ENCODE measurements at places on chromosomes 2 and 18.

DNA sequence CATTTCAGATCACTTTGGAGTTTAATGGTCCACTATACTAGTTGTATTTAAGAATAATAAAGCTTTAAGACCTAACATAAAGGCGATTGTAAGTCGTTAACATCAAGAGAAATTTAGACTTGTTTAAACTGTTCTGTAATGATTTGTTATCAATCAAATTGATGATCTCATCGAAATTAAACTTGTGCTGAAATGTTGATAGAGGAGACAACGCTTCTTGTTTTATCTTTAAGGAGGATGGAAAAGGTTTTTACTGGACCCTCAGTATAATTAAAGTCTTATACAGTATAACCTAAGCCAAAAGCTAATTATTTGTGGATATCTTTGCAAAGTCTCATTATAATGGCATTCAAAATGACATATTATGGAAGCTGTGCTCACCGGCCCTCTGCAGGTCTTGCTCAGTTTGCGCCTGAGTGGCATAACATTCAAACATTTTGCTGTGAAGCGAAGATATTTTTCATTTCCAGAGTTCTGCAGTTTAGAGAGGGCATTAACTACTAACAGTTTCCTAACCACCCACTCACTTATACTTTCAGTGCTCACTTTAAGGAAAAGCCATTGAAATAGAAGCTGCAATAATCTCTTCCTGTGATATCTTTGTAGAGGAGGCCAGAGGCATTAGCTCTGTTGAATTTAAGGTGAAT is 1.4 kb upstream of the SERTAD2 start:
- no peak for DNase-seq

DNA sequence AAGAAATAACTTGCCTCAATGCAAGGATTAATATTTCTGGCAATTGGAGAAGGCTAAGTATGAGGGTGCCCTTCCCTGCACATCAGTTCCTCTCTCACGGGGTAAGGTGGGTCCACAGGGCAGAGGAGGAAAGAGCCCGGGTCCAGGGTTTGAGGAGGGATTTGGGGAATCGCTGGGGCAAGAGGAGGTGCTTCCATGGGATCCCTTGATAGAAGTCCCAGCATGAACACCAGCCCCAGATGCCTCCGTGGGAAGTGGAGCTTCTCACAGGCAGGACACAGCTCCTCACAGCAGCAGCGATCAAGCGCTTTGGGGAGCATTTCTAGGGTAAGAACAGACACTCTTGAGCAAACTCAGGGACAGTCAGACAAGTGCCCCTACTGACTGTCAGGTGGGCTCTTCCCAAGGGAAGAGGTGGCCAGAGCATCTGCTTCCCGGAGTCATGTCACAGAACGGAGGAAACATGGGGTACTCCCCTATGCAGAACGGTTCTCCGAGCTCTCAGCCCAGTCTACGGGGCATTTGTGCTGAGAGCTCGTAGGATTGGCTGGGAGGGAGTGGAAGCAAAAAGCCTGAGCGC is 218.9 kb upstream of the ARL4C start:
- no peak for DNase-seq

- peak; percentile 31 for DNase-seq
Measured at GRCh38 chr2:65429786-65430602, 2.4 kb downstream of the SPRED2 start.

DNA sequence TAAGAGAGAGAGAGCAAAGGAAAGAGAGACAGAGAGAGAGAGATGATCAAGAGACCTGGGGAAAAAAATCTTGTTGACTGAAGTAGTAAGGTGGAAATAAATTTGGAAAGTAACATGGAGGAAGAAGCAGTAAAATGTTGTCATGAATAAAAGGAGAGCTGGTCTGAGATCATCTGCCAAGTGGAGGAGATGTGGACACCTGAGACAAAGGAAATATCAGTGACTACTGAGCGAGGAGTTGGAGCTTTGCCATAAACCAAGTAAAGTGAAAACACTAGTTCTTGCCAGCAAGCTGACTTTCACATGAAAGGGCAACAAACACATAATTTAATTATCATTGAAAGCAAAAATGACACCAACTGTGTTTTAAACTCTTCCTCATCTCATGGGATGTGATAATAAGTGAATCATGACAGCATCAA is 49.0 kb upstream of the DSG1 start:
- DNase-seq = no peak

DNA sequence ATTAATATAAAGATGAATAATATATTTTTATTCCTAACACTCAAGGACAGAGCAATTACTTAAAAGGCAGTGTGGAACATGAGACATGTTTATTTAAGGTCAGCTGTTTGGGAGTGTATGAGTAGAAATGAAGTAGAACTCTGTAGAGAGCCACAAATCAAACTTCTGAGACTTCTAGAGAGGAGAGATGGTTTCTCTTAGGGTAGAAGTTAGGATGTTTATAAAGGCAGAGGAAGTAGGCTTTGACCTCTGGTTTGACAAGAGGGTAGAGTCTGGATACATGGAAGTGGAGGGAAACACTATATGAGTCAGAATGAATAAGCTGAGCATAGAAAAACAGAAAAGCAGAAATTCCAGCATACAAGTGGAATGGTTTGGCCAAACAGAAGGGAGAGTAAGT is 262.1 kb upstream of the KLHL14 start:
- DNase-seq = no peak

DNA sequence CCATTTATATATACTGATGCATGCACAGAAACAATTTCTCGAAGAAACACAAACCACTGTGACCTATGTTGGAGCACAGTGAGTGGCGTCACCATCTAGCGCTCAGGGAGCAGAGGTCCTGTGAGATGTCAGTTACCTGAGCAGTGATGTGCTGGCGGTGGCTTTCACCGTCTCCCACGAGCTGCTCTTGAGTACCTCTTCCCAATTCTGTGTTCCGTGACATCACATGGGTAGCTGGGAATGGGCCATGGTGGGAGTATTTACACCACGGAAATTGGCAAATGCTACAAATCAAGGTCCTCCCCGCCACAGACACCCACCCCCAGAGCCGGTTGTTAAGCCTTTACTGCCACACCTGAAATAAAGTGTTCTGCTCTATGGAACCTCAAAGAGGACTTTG is 24.4 kb downstream of the GBX2 start:
- DNase-seq = no peak

DNA sequence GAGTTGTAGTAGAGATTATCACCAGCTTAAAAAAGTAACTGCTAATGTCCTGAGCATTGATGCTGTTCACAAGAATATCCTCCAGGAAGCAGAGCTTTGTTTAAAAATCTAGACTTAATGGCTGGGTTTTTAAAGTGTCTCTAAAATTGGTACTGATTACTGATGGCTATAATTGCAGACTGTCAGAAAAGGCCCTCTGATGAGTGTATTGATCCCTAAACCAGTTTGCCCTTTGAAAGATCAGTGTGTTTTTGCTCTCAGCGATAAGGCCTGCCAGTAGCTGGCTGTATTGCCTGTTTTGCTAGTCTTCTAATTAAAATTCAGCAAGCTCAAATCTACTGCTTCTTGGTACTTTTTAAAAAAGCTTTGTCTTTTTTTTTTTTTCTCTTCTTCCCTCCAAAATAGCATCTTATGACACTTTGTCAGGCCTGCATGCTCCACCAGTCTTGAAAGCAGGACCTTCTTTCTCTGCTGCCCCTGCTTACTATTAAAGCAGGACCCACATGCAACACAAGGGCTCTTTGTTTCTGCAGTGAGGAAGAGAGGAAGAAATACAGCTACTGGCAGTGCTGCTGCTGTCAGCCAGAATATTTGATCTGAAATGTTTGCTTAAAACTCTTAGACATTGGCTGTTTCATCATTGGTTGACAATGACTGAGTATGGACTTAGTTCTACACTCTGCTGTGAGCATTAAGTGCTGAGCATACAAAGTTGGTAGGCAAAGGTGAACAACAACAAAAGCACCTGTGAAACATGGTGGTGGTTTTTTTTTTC is 1.8 kb downstream of the SEC11C start:
- DNase-seq = no peak

DNA sequence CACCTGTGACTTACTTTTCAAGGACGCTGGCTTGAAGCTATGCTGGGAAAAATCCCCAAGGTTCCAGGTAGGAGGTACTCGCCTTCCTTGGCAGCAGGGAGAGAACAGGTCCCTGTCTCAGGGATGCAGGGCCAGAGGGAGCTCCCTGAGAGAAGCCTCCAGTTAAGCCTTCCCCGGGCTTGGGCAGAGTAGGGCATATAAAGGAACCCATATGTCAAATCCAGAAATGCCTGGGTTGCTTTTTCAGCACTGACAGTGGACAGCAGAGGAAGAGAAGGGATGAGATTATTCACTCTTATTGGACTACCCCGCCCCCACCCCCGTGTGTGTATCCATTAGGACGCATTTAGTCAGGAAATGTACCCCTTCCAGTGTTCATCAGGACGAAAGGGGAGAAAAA is 89.3 kb upstream of the TEX51 start:
- DNase-seq = no peak

- DNase-seq = no peak
Measured at GRCh38 chr2:177783091-177783490, 289.5 kb downstream of the PDE11A start.

- no peak for DNase-seq
Measured at GRCh38 chr2:57408587-57408986, 638.0 kb upstream of the VRK2 start.

- no peak for DNase-seq
Measured at GRCh38 chr2:62768615-62769014, 63.1 kb downstream of the EHBP1 start.

DNA sequence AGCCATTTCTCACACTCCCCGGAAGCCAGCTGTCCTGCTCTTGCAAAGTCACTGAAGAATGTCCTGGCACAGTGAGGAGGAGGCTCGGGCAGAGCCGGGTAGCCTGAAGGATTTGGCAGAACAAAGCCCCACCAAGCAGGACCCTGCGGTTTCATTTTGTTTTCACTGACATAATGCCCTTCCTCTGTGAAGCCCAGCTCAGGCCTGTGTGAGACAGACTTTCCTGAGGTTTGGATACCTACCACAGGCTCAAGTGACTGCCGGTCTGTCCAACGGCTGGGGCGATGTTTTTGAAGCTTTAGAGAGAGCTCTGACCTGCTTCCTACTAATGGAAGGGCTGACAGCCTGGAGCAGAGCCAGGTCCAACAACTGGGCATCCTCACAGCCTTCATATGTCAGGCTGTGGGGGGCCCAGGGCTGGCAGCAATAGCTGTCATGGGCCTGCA is 99.8 kb upstream of the FZD7 start:
- no peak for DNase-seq

GRCh38 chr2:143690235-143690634 is 561.0 kb downstream of the ARHGAP15 start:
- no peak for DNase-seq

DNA sequence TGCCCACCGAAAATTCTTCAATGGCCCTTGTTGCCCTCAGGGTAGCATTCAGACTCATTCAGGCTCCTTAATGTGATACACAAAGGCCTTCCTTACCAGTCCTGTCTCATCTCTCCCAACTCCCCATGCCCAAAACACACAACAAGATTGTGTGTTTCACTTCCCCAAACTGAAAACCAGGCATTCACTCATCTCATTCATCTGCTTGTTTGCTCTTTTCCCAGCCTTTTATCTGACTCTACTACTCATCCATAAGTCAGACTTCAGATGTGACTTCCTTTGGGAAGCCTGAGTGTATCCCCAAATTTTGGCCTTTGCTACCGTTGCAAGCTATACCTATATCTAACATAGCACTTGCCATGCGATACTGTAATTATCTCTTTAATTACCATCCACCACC is 9.7 kb upstream of the SLC39A10 start:
- no peak for DNase-seq

- no peak for DNase-seq
Measured at GRCh38 chr2:11248-11941, 34.9 kb downstream of the FAM110C start.

GRCh38 chr2:33042265-33042664 is 95.5 kb downstream of the LTBP1 start:
- DNase-seq = no peak

DNA sequence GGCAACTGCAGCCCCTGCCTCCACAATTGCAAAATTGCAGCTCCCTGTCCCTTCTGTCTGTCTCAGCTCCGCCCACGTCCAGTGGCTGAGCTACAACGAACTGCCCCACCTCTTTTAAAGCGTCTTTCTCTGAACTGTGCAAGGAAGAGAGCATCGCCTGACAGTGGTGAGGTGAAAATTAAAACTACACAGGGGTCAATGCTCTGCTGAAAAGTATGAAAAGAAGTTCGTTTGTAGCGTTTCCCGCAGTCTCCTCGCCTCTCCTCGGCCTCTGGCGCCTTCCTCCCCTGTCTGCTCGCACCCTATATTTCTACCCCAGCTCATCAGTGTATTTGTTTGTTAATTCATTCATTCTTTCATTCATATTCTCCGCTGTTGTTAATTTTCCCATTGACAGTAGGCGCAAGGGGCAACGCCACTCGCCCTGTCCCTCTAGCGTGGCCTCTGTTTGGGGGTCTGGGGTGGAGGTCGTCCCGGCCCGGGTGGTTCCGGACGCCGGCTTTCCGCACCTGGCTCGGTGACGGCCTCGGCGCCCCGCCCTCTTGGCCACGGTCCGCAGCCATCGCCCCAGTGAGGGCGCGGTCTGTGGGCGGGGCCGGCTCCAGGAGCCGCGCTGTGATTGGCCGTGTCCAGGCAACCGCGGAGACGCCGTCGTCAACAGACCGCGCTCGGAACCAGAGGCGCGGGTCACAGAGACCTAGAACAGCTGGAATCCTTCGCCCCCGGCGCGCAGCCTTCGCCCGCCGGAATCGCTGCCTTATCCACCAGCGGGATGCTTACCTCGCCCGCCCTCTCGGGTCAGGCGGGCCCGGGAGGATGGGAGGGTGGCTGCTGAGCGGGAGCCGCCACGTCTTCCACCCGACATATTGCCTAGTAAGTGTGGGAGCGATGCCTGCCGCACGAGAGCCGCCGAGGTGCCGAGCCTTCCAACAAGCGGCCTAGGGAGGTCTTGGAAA is at the start of gene VWA3B:
TSS of gene VWA3B (plus strand) at position 677 of the 956 bp plus-strand sequence. CDS start 5,926 bp downstream, outside the sequence.
- peak; percentile 69 for DNase-seq

DNA sequence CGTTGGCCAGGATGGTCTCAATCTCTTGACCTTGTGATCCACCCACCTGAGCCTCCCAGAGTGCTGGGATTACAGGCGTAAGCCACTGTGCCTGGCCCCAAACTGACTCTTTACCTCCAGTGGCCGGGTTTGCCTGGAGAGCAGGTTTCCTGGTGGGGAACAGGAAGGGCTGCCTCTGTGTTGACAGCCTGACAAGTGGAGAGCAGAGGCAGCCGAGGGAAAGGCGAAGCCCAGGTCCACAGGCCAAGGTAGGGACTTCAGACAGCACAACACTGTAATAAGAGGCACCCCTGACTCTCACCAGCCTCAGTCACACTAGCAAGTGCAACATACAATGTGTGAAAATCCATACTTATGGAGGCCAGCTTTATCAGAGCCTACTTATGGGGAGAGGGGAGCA is 16.5 kb upstream of the SH3BP4 start:
- no peak for DNase-seq
